AML-193 (cell line): ENCODE measurements at places on chromosomes 5 and 9.

- DNase-seq, result peak; percentile 12
Observed at GRCh38 chr9:69822116-69822750, 1.6 kb downstream of the CFAP95 start.

DNA sequence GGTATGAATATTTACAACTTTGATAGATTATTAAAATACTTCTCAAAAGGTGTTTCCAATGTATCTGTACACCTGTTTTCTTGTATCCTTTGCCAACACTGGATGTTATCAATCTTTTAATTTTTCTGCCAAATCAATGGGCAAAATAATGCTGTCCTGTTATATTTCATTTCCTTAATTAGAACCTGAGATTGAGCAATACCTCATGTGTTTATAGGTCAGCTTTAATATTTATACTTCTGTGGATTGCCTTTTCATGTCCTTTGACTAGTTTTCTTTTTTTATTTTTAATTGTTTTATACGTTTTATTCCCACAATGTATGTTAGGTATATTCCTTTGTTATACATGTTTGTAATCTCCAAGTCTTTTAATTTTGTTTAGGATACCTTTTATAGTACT is 77.6 kb downstream of the JAK2 start:
- DNase-seq, result no peak

DNA sequence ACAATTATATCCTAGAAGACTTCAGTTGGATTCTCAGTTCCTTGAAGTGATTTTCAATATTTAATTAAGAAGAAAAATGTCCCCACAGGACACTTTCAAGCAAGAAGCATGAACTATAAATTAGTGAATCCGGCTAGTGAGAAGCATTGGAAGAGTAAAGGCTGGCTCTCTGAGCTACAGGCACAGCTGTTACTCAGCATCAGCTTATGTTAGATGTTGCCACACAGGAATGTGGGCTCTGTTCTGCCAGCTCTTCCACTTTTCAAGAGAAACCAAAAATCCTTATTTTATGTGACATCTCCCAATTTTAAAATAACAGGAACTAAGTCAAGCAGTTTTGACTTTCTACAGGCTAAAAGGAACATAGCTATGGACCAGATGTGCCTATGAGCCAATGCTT is 14.9 kb downstream of the ZNF474 start:
- no peak for DNase-seq

DNA sequence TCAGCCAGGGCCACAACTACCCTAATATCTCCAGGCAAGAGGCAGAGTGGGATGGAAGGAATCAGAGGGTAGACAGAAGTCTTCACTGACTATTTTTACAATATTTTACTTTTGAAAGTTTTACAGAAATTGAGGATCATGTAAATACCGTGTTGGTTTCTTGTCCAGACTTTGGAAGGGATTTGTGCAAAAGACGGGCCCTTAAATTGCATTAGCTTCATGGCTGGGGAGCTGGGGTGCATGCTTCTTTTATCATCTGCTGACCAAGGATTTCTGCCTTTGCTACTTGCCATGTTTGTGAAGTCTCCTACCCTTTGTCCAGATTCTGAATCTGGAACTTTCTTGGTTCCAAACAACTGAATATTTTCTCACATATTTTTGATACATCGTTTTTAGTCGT is 107.7 kb upstream of the GRIN3A start:
- DNase-seq, result no peak

DNA sequence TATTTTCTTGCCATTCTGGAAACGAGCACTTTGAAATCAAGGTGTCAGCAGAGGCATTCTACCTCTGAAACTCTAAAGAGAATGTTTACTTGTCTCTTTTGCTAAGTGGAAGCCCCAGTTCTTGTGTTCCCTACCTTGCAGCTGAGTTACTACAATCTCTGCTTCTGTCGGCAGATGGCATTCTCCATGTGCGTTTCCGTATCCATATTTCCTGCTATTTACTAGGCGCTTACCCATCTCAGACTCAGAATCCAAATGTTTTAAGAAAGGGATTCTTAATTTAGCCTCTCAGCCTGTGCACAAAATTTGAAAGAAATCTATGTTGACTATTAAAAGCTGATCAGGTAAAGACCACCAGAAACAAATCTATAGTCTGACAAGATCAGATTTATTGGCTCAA is 221.3 kb upstream of the FTMT start:
- no peak for DNase-seq

DNA sequence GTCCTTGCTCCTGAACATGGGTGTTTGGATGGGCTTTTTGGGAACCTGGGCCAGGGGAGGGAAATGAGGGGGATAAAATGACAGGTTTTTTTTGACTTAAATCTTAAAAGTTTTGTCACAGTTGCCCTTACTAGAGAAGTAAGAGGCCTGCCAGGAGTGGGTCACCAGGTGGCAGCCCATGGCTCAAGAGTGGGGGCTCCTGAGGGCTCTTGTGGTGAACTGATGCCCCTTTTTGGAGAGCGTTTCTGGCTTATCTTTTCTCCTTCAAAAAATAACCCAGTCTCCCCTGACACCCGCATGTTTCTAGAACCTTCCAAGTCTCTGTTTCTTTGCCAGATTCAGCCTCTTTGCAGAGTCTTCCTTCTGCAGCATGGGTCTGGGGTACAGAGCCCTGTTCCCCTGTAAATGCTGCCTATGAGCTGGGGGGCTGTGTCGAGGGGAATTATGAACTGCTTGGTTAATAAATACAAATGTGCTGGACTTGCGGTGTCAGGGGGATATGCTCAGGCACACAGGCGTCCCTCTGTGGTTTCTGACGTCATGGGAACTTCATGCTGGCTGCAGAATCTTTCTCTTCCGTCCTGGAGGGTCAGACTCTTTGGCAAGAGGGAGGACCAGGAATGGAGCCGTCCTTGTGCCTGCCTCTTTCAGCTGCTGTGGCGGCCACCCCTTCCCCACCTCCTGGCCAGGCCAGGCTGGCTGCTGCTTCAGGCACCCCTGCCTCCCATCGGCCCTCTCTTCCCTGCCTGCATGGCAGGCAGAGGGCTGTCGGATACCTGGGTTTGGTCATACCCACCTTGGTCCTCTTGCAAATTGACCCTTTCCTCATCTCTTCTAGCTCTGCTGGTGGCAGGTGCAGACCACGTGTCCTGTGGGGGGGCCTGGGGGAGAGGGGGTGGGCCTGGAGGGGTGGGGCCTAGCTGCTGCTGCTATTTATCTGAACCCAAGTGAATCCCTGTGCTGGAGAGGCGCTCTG is 30.1 kb downstream of the PTPA start:
- DNase-seq, result no peak

DNA sequence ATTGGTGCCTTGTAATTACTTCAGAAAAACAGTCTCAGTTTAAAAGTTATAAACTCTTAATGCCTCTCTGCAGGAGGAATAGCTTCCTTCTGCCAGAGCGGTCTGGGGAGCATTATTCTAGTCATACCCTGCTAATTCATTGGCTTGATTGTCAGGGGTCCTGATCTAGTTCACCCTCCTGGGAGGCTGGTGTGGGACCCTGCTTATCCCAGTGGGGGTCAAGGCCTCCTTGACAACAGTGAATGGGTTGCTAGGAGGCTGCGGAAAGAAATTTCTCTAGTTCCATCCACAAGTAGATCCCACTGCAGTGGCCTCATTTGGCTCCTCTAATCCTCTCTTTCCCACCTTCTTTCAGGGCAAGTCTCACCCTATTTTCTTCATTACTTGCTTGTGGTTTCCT is 105.7 kb downstream of the TMC1 start:
- no peak for DNase-seq

DNA sequence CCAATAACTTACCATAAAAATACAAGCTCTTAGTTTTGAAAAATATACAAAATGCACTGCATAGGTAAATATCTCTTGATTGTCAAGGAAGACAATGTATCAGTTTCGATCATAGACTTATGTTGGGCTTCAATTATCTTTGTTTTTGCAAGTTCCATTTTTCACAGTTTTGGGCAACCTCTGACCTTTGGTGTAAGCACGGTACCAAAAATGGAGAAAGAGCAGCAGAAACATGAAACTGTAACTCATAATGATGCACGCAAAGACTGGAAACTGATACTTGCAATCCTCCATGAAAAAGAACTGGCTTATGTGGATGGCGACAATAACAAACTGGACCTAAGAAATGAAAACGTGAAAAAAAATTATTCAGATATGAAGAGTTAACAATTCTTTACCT is 54.5 kb upstream of the DEPDC1B start:
- no peak for DNase-seq

DNA sequence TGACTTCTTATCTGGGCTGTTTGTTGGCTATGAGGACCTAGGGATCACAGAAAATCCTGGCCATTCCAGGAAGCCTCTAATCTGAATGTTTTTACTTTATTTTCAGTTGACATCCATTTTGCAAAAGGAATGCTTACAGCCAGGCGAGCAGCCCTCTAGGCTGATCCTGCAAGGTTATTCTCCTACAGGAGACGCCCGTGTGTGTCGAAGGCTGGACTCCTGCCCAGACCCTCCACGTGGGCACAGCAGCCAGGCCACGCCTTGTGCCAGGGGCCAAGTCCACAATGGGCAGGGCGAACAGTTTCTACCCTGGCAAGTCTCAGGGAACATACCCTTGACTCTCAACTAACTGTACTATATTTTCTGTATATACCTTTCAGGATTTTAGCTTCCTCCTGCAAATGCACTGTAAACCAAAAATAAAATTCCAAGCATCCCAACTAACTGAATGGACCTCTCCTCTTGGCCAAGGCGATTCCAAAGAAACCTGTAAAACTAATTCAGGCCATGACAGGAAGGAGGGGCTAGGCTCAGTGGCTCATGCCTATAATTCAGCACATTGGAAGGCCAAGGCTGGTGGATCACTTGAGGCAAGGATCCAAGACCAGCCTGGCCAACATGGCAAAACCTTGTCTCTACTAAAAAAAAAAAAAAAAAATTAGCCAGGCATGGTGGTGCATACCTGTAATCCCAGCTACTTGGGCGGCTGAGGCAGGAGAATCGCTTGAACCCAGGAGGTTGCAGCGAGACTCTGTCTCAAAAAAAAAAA is 5.7 kb downstream of the CMBL start:
- DNase-seq, result no peak

DNA sequence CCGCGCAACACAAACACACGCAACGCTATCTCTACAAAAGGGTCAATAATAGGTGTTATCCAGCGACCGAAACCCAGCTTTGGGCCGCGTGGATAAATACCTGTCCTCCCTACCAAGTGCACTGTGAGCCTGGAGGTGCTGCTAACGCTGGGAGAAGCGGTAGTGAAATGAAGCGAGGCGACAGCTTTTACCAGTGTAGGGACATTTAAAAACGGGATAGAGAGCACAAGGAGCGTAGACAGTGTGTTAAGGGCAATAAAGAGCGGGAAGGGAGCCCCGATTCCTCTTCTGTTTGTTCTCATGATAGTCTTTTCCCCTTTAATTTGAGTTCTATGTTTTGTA is 421 bp upstream of the DEPDC1B start:
- peak; percentile 39 for DNase-seq

DNA sequence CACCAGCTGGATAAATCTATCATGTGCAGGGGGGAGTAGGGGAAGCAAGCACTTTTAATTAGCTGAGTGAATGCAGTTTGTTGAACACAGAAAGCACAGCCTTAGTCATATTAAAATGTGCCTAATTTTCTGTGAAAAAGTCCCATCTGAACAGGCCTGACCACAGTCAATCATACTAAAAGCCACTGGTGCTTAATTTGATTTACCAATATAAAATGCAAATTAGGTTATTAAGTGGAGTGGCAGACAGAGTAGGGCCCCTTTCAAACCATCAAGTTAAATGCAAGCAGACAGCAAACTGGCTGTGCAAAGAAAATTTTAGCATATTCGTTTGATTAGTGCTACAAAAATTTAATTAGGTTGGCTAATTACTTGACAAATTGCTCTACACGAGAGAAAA is 176.1 kb downstream of the ISL1 start:
- DNase-seq, result no peak

GRCh38 chr5:135879591-135879990 is 16.1 kb downstream of the IL9 start:
- DNase-seq, result no peak

DNA sequence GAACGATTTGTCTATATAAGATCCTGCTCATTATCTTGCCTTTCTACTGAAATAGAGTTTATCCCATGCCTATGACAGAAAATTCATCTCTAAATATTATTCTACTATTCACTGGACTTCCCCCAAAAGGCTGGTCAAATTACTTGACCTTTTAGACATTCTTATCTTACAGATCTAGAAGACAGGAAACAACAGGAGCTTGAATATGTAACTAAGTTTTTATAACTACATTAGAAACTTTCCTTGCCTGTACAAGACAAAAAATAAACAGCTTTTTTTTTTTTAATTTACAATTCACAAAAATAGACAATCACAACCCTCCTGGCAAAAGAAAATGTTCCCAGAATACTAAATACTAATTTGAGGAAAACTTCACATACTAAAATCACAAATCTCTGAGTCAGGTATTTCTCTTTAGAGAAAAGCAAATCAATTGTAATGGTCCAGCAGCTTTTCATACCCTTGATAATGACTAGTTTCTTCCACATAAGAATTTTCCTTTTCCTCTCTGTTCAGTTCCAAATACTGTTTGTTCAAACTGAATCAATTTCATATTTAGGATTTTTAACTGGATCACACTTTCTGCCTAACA is 68.6 kb downstream of the MLLT3 start:
- DNase-seq, result no peak

GRCh38 chr5:116084287-116084691 is 536 bp upstream of the COMMD10 start:
- DNase-seq, result peak; percentile 27

DNA sequence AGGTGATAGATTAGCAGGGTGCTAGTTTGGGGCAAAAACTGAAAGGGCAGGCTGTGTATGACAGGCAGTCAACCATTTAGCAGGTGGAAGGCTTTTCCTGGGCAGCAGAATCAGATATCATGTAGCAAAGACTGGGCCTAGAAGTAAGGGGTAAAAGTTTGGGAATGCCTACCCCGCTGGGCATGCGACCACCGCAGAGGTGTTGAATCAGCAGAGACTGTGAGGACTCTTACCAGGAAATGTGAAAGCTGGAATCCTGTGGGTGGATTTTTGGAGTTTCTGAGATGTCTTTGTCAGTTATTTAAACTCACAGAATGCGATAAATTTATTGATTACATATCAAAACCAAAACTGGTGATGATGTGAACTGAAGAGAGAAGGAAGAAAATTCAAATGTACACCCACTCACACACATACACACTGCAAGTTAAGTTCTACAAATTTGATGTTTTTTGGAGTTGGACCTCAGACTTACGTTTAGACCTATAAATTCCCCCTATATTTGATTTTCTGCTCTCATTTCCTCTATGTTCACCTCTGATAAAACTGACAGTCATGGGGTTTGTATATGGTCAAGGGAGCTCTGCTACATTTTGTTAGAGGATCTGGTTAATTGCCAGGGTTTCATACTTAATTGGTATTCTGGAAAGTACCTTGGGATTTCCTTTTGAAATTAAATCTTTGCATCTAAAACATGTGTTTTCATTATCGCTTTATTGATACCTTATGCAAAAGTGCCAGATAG is 333.6 kb downstream of the CSNK1G3 start:
- no peak for DNase-seq

DNA sequence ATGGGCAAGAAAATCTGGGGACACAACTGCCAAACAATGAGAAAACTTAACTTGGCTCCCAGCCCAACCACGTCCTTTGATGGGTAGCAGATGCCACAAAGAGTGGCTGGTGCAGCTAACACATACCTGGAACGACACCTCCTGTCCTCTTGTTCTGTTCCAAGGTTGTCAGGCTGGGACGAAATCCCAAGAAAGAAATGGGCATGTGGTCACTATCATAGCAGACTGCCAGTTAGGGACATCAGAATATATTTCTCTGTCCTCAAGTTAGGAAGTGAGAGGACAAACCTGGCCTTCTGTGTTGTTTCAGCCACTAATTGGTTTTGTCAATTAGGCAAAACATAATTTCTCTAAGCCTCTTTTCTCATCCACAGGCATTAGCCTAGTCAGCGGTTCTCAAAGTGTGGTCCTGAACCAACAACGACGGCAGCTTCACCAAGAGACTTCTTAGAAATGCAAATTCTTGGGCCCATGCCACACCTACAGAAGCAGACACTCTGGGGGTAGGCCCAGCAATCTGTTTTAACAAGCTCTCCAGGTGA is 63.4 kb downstream of the RAPGEF1 start:
- no peak for DNase-seq
